ENCODE measurements at places on chromosomes 4 and X.

GRCh38 chr4:45155081-45155777 is 428.9 kb upstream of the GNPDA2 start:
- DNase-seq: no peak

DNA sequence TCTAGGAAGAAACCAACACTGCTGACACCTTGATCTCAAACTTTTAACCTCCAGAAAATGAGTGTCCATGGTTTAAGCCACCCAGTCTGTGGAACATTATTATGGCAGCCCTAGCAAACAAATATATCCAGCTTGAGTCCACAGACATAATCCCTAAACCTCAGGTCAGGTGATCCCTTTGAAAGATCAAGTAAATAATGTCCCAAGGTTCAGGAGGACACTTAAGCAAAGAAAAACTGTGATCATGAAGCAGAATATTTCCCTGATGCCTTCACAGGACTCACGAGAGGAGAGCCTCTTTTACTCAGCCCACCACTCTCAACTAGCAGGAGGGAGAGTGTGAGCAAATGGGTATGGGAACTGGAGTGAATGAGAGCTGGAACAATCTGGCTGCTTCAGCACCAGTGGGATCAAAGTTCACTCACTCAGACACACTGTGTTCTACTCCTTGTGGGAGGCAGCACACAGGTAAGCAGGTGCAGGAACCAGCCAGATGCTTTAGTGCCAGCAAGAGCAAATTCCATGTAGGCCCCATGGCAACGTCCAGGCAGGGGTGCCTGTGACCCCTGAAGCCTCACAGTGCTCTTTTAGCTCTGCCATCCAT is 608.4 kb downstream of the RAB28 start:
- DNase-seq: no peak

GRCh38 chr4:26174027-26174426 is 146.8 kb upstream of the RBPJ start:
- no peak for DNase-seq

DNA sequence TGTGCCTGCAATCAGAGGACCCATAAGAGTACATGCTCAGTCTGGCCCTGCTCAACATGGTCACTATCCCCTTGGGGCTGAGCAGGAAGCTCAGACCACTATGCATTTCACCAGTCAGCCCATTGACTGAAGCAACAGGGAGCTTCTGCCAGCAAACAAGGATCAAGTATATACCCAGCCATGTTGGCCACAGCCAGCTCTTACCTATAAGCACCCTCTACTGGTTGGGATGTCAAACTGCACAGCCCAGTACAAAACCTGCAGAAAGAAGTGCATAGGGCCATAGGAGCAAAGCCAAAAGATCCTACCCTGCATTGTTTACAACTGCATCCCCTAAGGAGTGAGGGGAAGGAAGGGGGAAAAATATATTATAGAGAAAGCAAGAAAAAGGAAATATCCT is 214.4 kb upstream of the CPEB2 start:
- DNase-seq: no peak

DNA sequence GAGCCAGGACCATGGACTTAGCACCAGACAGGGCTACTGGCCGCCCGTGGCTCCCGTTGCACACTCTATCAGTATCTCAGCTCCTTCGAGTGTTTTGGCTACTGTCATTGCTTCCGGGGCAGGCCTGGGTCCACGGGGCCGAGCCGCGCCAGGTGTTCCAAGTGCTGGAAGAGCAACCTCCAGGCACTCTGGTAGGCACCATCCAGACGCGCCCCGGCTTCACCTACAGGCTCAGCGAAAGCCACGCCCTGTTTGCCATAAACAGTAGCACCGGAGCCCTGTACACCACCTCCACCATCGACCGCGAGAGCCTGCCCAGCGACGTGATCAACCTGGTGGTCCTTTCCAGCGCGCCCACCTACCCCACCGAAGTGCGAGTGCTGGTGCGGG is 1.6 kb downstream of the FAT4 start:
- DNase-seq: no peak

GRCh38 chr4:123386609-123387008 is 10.0 kb upstream of the SPRY1 start:
- no peak for DNase-seq

DNA sequence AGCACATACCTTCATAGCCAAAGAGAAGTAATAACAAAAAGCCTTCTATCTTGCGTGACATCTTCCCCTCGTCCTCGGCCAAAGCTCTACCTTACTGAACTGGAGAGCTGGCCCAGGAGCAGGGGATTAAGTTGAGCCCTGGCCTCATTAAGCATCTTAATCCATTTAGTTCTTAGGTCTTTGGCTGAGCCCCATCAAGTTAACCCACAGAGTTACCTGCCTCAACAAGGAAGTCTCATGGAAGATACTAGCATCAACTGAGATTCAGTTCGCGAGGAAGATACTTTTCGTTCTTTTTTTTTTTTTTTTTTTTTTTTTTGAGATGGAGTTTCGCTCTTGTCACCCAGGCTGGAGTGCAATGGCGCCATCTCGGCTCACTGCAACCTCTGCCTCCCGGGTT is at the start of gene RS1:
RS1 (minus strand) TSS at position 101 of the 400 bp plus-strand sequence; CDS start at position 61, 40 bp downstream.
- DNase-seq: no peak

DNA sequence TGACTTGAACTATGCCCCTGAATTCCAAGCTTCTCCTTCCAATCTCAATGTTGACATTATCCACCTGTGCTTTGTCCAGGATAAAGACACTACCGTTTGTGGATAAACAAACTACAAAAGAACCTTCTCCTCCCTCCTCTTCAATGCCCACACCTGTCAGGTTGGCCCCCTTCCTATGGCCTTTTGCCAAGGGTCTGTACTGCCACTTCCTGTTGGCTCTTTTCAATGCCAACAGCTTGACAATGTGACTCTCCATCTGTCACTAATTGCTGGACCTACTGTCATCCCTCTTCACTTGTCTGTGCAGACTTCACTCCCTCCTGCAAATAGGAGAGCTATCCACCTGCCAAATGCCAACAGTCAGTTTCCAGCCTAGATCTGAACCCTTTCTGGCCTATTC is 35.8 kb upstream of the MID1 start:
- no peak for DNase-seq

- DNase-seq: peak; percentile 77
These were observed at the start of gene WDFY3 for GRCh38 chr4:84966382-84967242. WDFY3 (minus strand) TSS chr4:84966690; CDS start chr4:84860591, 106,099 bp downstream.

GRCh38 chr4:18049446-18049845 is 27.9 kb upstream of the LCORL start:
- DNase-seq: no peak

GRCh38 chrX:21798677-21799219 is 40.7 kb upstream of the MBTPS2 start:
- peak; percentile 52 for DNase-seq

GRCh38 chrX:118847676-118848075 is 24.1 kb downstream of the ZCCHC12 start:
- DNase-seq: no peak
